ENCODE measurements at places on chromosomes 11 and 22.
A peak's percentile ranks its signal among the peaks of the same experiment; 100 is the strongest.

- DNase-seq = peak; percentile 19
Observed at GRCh38 chr22:27801616-27802345, at the start of gene MN1. MN1 (minus strand) TSS chr22:27801756; CDS start chr22:27800543, 1,213 bp downstream.

GRCh38 chr11:113553235-113553634, 78.0 kb upstream of the DRD2 start:
- no peak for DNase-seq

- DNase-seq = no peak
Observed at GRCh38 chr11:64415286-64415685, 56.3 kb downstream of the RPS6KA4 start.

- no peak for DNase-seq
Observed at GRCh38 chr11:1836011-1836945, 1.5 kb downstream of the SYT8 start.
